ENCODE measurements at places on chromosomes 1 and 21.

GRCh38 chr21:33011462-33011861 lies 14.3 kb upstream of the OLIG2 start:
- DNase-seq: peak; percentile 77

GRCh38 chr21:33451634-33452071 lies 28.1 kb downstream of the TMEM50B start:
- no peak for DNase-seq

- DNase-seq: no peak
Measured at GRCh38 chr1:246320286-246320685, 186.8 kb downstream of the SMYD3 start.

GRCh38 chr21:42534421-42535378 lies 21.0 kb downstream of the SLC37A1 start:
- peak; percentile 55 for DNase-seq

GRCh38 chr1:112548547-112548946 lies 39.8 kb downstream of the WNT2B start:
- DNase-seq: no peak

DNA sequence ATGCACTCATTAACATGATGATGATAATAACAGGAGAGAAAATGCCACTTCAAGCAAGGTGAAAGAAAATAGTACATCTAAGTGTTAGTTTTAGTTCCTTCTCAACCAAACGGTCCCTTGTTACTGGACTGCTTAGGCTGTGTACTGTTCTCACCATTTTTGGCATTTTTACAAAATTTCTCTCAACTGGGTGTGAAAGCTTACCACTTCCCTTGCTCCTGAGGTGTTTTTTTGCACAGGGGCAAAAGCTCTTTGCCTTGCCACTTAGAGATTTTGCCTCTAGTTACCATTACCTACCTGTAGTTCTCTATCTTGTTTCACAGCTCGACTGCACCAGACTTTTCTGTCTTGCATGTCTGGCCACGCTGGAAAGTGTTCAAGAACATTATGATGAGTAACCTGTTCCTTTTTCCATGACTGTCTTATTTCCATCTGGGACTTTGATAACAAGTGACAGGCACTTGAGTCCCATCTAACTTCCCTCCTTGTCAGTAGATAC lies 10.7 kb downstream of the NEK7 start:
- DNase-seq: no peak

- DNase-seq: no peak
Measured at GRCh38 chr1:222048094-222048595, 306.3 kb upstream of the DUSP10 start.

GRCh38 chr1:88519156-88519555 lies 164.9 kb upstream of the PKN2 start:
- DNase-seq: no peak

DNA sequence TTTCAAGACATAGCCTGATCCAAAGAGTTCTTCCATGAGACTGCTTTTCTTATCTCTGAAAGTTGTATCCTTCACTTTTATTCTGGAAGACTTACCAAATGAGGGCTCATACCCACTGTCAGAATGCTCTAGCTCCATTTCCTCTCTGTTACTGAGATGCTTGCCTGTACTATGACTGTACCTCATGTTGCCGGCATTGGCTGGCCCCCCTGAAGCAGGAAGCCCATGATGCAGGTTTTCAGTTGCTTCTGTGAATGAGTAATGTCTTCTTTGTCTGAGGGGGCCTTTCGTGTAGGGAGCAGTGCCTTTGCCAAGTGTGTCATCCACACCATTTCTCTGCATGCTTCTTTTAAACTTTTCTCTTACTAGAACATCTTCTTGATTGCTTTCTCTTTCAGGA lies 39.5 kb downstream of the LCA5L start:
- no peak for DNase-seq

DNA sequence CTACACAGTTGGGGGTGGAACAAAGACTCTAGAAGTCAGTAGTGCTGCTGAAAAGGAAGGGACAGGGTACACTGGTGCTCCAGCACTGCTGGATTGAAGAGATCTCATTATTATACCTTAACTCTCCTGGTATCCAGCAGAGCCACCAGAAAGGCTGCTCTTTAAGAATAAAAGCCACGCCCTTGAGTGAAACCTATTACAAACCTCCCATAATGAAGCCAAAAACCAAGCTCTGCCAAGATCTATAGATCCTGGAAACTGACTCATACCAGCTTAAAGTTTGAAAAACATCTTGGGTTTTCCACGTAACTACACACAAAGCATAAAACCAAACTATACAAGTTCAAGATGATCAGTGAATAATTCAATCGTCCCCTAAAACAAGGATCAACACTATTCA lies 38.0 kb downstream of the ADSS2 start:
- DNase-seq: no peak

DNA sequence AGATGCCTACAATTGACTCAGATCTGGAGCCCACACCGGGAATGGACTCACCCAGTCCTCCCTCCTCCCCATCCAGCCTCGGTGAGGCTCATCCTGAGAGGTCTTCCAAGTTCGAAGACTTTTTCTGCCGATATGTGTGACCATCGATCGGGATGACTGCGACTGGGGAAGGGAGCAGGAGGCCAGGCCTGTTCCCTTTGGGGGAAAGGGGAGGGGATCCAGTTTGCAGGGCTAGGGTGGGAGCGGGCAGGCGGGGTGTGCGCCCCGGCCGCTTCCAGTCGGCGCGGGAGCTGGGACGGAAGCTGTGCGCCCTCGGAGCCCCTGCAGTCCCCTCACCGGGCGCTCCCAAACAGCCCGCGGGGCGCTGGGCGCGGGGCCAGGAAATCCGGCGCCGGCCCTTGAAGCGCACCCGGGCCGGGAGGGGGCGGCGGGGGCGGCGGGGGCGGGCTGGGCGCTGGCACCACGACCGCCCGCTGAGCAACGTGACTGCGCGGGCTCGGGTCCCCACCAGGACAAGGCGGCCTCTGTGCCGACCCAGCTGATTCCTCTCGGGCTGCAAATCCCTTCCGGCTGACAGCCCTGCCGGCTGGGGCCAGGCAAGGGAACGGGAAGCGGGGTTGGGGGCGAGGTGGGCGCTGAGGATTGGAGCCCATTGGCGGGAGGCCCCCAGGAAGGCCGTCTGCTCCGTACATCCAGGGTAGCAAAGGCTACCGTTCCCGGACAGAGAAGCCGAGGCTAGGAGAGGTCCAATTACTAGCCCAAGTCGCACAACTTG lies 103.9 kb downstream of the EBNA1BP2 start:
- DNase-seq: no peak

GRCh38 chr1:181149326-181150125 lies 61.0 kb downstream of the IER5 start:
- DNase-seq: peak; percentile 72

- DNase-seq: no peak
Measured at GRCh38 chr21:40053007-40053406, 185.8 kb downstream of the PCP4 start.

GRCh38 chr1:210617293-210617692 lies 288.6 kb downstream of the HHAT start:
- DNase-seq: no peak

DNA sequence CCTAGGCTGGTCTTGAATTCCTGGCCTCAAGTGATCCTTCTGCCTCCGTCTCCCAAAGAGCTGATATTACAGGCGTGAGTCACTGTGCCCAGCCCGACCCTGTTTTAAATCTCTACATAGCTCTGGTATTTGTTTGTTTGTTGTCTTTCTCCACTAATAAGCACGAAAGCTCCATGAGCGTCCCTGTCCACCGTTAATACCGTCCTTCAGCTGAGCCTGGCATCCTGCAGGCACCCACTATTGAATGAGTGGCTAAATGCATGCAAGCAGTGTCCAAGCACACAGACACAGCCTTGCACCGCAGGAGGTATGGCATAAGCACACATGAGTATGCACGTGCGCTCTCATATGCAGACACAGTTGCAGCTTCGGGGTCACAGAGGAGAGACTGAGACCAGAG lies 4.5 kb upstream of the COL16A1 start:
- no peak for DNase-seq

DNA sequence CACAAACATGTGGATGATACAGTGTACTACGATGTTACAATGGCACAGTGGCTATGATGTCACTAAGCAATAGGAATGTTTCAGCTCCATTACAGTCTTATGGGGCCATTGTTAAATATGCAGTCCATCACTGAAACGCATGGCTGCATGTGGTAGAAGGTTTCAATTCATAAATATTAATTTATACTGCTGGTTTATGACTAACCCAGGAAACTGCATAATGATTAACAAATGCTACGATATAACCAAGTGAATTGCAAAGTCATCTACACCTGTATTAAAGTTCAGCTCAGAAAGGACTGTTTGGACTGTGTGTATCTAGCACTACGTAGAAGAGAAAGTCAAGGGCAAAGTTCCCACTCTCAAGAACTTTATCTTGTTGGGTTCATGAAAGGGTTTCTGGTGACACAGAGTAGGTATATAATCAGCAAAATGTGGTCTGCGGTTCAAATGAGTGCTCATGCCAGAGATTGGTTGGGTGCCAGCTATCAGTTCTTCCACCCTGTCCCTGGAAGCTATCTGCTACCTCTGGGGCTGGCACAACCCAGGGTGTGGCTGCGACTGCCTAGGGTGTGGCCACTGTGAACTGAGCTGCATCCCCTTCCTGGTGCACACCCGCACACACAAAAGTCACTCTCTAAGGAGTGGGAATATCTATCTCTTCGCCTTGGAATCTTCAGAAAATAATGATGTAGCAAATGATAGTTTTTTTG lies 14.8 kb downstream of the MGST3 start:
- no peak for DNase-seq
